D341Med (cell line): ENCODE measurements at places on chromosomes 11 and 22.
A peak's percentile ranks its signal among the peaks of the same experiment; 100 is the strongest.

GRCh38 chr11:44868021-44868420 is 82.7 kb downstream of the TP53I11 start:
- no peak for DNase-seq

DNA sequence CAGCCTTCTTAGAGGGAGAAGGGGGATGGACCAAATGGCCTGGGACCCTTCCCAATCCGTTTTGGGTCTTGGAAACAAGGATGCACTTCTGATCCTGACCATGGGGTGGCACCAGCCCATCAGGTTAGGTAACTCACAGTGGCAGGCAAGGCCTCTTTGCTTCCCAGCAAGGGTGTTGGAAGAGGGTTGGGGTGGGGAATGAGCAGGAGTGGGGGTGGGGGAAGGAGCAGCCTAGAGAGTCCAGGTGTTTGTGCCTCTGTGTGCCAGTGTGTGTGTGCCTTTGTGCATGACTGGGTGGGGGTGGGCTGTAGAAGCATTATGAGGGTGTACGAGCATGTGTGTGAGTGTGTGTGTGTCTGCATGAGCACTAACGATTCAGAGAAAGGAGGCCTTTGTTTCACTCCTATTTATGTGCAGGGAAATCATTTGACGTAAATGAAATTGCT is 213.1 kb downstream of the INSC start:
- peak; percentile 38 for DNase-seq

DNA sequence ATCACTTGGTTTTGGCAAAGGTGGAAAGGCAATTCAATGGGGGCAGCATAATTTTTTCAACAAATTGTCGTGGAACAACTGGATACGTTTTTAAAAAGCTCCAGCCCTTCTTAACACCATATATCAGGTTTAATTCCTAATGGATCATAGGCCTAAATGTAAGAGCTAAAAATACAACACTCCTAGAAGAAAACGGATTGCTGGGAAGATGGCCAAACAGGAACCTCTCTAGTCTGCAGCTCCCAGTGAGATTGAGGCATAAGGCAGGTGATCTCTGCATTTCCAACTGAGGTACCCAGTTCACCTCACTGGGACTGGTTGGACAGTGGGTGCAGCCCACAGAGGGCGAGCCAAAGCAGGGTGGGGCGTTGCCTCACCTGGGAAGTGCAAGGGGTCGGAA is 32.4 kb upstream of the SCGB1D1 start:
- no peak for DNase-seq

GRCh38 chr11:36060926-36061325 is 117.1 kb downstream of the LDLRAD3 start:
- no peak for DNase-seq

GRCh38 chr22:43313890-43314474 is 29.2 kb downstream of the SCUBE1 start:
- DNase-seq: no peak
